ENCODE measurements at places on chromosomes 11 and 22.
A peak's percentile ranks its signal among the peaks of the same experiment; 100 is the strongest.

DNA sequence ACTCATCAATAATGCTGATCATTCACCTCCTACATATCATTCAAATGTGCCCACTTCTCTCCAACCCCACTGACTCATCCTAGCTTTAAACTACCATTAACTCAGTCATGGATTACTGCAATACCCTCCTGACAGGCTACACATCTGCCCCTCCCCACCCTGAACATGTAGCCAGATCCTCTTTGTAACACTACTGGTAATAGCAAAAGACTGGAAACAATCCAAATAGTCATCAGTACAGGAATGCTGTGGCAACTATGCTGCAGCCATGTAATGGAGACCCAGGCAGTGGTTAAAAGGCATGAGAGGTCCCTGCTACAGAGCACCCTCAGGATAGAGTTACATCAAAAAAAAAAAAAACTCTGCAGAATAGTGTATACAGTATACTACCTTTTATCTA, 16.6 kb downstream of the SLC43A3 start:
- DNase-seq, result no peak

DNA sequence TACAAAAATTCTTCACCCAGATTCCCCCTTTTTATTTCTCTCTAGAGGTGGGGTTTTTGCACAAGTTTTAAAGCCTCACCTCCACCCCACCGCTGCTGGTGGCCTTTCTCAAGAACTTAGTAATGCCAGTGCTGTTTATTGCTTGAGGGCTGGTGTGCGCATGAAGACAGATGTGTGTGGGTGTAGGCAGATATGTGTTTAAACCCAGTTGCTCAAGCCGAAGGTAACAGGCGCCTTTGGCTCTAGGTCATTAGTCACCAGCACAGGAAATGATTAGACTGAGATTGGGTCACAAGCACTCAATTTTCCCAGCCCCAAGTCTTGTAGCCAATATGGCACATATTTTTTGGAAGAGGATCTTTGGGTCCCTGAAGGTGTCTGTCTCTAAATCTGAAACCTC, 2.7 kb upstream of the CLMP start:
- no peak for DNase-seq

GRCh38 chr11:6727971-6728760, 43.6 kb downstream of the OR2AG2 start:
- no peak for DNase-seq

- DNase-seq, result peak; percentile 35
Observed at GRCh38 chr11:11931461-11932055, 76.9 kb downstream of the DKK3 start.

DNA sequence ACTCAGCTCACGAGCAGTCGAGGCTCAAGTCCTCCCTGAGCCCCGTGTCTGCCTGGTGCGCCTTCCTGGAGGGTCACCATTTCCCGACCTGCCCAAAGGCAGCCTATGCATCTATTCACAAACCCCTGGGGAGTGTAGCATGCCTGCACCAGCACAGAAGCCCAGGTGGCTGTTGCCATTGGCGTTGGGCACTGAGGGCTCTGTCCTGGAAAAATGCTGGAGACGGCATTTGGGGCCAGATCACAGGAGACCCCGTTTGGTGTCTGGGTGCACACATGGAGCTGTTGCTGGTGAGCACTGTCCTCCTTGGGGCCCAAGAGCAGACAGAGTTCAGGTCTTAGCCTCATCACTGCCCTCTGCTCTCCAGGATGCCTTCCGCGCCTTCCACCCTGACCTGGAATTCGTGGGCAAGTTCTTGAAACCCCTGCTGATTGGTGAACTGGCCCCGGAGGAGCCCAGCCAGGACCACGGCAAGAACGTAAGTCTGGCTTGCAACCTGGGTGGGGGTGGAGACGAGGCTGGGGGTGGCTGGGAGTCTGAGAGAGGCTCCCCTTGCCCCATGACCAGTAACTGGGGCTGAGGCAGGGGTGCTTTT, 9.4 kb downstream of the FADS2 start:
- DNase-seq, result no peak

DNA sequence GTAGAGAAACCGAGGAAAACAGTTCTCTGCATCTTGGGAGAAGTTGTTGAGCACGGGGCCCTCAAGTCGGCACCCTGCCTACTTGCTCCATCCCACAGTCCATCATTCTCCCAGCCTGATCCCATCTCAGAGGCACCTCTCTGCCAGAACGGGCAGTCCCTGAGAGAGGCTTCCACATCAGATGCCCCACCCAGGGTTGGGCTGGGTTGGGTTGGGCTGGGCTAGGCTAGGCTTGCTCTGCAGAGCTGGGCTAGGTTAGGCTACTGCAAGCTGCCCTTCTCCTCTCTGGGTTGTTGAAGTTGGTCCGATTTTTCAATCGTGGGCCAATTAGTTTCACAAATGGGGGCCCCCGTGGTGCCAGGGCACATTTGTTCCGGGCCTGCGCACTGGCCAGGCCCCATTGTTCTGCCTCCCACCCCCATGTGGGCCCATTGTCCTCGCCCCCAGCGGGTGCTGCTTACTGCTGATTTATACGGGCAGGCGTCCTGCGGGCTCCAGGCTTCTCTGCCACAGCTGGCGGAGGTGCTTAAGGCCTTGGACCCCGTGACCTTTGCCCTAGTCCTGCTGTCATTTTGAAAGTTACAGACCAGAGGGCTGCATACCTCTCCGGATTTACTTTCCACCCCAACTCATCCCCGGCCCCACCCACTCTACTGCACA, 63.7 kb upstream of the NNMT start:
- no peak for DNase-seq

GRCh38 chr11:133816146-133816870, 29.0 kb downstream of the SPATA19 start:
- DNase-seq, result no peak

DNA sequence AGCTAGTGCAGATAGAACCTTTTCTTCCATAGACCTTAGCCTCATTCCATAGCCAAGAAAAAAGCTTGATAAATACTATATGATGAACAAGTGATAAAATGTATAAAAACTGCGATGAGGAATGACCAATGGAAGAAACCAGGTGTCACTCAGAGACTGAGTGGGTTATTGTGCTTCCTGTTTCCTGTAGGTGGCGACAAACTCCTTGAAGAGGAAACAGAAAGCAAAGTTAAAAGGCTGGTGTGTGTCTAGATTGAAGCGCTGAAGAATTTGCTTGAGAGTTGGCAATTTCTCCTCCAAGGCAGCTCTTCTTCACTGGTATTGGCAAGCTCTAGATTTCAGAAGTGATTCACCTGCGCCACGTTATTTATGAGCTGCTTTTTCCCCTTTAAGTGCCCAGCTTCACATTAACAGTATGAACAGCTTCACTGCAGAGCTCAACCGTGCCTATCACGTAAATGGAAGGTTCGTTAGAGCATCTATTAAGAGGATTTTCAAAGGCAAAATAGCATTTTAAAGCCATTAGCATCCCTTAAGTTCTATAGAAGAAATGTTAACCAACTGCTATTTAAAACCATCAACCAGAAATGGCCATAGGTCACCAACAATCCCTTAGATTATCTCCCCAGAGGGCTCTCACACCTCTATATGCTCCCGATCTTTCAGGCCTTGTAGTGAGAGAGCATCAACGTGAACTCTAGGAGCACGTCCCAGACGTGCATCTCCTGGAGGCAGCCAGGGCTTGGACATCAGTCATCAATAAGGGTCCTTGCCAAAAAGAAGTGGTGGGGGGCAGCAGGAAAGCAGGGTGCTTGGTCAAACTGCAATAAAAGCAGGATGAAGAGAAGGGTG, 179.4 kb downstream of the CADM1 start:
- DNase-seq, result peak; percentile 54

DNA sequence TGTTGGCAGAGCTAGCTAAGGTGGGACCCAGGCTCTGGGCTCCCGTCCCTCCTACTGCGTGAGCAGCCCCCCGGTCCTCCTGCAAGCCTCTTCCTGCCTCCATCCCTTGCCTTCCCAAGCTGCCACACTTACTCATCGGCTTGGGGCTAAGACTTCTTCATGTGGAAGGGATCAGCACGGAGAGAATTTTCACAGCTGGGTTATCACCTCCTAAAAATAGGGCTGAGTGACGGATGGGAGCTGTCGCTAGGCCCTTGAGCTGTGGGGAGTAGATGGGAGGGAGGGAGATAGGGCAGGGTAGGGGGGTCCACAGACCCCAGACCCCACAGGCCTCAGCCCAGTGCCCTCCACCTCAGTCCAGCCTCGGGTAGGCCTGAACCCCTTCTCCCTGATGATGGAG, 41.0 kb downstream of the FLRT1 start:
- DNase-seq, result no peak

DNA sequence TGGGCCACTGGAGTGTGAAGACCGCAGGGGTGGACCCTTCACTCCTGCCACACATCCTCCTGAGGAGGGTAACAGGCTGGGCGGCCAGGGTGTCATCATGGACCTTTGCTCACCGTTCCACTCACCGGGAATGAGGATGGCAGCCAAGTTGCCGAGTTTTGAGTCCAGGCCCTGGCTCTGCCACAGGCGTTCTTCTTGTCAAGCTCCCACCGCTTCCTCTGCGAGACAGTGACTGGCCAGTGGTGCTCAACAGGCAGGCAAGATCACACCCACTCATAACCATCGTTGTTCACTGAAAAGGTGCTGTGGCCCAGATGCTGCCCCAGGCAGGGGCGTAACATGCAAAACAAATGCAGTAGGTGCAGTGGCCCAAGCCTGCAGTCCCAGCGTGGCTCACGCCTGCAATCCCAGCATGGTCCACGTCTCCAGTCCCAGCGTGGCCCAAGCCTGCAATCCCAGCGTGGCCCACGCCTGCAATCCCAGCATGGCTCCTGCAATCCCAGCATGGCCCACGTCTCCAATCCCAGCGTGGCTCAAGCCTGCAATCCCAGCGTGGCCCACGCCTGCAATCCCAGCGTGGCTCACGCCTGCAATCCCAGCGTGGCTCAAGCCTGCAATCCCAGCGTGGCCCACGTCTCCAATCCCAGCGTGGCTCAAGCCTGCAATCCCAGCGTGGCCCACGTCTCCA, 5.0 kb upstream of the PANX2 start:
- DNase-seq, result no peak

GRCh38 chr11:19093976-19094375, 23.0 kb upstream of the ZDHHC13 start:
- no peak for DNase-seq

DNA sequence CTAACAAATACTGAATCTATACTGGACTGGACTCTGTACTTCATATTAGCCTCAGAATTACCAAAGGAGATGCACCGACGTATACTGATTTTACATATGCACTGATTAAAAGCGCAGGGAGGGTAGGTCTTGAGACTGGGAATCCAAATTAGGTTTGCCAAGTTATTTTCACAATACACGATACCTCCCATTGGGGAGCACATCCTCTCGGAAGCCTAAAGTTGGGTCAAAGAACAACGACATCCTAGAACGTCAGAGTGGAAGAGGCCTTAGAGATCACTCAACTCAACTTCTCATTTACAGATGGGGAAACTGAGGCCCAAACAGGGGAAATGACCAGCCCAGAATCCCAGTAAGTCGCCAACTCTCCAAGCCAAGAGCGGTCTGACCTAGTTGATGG, 626 bp downstream of the DNAL4 start:
- DNase-seq, result no peak

- no peak for DNase-seq
Observed at GRCh38 chr11:48193876-48194275, 22.7 kb upstream of the OR4B1 start.

- DNase-seq, result no peak
Observed at GRCh38 chr11:12694183-12694531, 19.9 kb downstream of the TEAD1 start.

GRCh38 chr22:23102776-23103175, 32.5 kb downstream of the GNAZ start:
- no peak for DNase-seq

GRCh38 chr11:18001191-18001590, 11.7 kb downstream of the SERGEF start:
- DNase-seq, result no peak

- no peak for DNase-seq
Observed at GRCh38 chr11:125082040-125082439, 18.9 kb downstream of the SLC37A2 start.
